ENCODE measurements at places on chromosomes 12 and 14.

GRCh38 chr12:122197612-122197966, 5.9 kb upstream of the B3GNT4 start:
- ATAC-seq = no peak

- ATAC-seq = peak; percentile 97
These were observed 291.8 kb downstream of the TMEM121 start for GRCh38 chr14:105817971-105818711.

DNA sequence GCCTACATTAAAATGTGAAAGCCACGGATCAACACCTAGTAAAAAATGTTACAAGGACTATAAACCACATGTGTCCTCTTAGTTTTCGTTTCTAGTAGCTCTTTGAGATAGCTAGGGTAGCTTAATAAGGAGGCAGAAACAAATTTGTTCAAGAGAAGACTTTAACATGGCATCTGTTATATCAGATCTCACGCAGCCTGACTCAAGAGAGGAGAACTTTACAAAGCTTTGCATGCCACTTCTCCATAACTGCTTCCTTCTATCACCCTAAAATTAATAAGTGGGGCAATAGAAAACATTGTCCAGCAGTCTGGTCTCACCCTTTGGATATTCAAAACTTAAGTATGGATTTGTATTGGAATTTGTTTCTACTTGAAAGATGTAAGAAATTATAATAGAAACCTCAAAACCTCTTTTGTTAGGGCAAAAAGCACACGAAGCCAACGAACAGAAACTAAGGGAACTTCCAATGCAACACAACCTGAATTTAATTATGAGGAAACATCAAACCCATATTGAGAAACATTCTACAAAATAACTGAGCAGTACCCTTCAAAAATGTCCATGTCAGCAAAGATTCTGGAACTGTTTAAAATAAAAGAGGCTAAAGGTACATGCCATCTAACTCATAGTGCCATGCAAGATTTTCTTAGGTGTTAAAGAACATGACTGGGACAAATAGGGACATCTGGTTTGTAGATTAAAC, 194.8 kb downstream of the LRIG3 start:
- ATAC-seq = no peak

DNA sequence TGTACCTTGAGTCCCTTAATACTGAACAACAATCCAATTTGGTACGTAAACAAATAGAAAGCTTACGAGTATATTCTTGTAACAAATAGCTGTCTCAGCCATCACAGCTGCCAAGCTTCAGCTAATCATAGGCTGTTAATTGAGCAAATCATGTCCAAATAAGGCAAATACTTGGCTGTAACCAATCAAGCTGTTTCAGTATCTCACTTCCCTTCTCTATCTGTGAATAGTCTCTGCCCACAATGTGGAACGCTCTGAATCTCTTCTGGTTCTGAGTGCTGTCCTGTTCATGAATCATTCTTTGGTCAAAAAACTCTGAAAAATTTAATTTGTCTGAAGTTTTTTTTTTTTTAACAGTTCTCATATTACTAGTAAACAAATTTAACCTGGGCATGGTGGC, 5.8 kb upstream of the NEMF start:
- ATAC-seq = no peak

DNA sequence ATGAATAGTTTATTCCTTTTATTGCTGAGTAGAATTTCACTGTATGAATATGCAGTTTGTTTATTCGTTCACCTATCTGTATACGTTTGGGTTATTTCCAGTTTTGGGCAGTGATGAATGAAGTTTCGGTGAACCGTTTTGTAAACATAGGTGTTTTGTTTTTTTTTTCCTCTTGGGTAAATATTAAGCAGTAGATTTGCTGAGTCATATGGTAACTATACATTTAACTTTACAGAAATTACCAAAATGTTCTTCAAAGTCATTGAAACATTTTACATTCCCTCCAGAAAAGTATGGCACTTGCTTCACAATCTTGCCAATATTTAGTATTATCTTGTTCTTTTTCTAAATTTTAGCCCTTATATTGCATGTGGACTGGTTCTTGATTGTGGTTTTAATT, 3.8 kb upstream of the ABCC9 start:
- no peak for ATAC-seq

- no peak for ATAC-seq
These were observed 1.3 kb downstream of the DDX51 start for GRCh38 chr12:132142679-132143335.

DNA sequence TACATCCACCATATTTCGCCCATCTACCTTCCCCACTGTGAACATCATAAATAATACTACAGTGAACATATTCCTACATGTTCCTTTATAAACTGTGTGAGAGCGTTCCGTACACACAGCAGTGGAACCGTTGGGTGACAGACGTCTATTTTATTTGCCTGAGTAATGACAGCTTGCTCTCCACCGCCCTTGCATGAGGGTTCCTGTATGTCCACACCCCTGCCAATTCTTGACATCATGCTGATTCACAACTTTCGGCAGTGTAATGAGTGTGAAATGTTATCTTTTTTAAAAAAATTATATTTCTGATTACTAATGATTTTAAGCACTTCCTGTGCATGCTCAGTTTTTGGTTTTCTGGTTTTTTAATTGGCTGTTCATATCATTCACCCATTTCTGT, 4.3 kb upstream of the RAD52 start:
- no peak for ATAC-seq

GRCh38 chr12:133129368-133130037, 571 bp downstream of the ZNF891 start:
- ATAC-seq = no peak

- no peak for ATAC-seq
These were observed 114.8 kb downstream of the SMOC1 start for GRCh38 chr14:69994002-69994401.

DNA sequence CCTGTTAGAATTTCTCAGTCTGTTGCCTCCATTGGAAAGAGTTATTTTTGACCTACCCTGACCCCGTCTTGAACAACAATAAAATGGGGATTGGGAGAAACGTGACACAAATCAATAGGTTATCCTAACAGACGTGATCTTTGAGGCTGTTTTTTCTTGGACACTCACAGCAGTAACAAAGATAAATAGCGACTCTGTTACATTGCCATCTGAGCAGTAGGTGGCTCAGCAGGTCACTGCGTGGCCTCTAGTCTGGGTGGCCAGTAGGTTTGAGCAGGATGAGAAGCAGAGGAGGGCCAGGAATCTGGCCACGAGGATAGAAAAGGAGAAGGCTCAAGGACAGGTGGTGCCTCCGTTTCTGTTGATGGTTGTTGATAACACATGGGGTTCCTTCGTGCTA, 101.4 kb downstream of the GPATCH2L start:
- no peak for ATAC-seq

DNA sequence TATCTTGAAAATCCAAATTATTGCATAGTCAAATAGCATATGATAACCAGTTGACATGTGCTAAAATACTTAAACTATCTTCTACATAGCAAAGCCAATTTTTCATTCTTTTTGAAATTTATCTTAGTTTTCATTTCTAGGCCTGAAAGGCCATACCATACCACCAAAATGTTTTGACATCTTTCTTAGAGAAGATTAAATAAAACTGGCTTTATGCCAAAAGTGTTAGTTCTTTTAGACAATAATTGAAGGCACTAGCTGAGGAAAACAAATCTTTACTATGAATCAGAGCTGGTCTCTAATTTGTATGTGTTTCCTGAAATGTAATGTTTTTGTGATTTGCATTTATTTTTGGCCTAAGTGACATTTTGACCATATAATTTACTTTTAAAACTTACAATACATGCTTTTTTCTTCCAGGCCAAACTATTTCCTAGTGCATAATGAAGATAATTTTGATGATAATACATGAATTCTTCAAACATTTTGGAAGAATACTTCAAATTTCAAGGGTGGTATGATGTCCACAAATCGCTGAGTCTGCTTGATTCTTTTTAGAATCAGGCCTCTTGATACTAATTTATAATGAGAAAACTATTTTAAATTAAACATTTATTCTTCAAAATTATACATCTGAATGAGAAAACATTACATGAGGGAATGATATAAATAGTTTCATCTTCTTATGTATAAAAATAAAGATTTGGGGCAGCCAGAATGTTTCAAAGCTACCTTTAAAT, 6.5 kb upstream of the KCNMB4 start:
- no peak for ATAC-seq

DNA sequence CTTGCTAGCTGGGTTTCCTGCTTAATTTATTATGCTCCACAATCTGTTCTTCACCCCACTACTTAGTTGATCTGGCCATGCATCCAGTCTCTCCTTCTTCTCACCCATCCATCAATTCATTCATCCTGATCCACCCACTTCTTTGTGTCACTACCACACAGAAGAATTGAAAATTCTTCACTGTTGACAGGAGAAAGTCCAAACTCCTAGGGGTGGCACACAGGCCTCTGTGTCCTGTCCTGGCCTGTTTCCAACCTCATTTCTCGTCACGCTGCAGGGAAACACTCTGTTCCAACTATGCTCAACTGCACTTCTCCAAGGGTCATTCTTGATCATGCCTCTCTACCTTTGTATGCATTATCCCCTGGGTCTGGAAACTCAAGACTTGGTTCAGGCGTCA, 10.6 kb upstream of the KRT83 start:
- ATAC-seq = no peak

DNA sequence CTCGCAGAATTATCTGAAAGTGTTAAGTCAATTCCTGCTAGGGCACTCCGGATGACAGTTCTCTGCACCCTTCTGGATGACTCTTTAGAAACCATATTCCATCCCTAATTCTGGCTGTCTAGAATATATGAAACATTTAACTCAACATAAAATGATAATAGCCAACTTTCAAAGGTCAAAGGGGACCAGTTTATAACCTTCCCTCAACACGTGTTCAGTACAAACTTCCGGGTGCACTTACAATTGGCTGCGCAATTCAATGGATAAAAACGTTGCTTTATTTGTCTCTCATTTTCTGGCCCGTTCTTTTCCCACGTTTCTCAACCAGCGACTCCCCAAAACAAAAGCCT, 1.3 kb downstream of the SBNO1 start:
- ATAC-seq = no peak

- ATAC-seq = no peak
These were observed 32.8 kb downstream of the CPNE8 start for GRCh38 chr12:38872561-38872960.

DNA sequence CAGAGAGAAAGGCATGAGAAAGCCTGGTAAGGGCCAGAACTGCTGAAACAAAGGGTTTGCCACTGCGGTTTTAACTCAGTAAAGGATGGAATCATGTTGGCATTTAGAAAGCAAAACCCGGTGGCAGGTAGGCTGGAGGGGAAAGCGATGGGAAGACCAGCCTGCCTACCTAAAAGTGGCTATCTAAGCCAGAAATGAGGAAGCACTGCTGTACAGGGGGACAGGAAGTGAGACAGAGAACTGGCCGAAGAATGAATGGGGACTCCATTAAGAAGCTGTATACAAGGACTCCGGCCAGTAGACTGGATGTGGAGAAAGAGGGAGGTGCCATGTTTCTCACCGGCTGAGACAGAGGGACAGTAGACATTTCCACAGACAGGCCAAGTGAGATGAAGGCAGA, 48.2 kb downstream of the PPM1H start:
- no peak for ATAC-seq

GRCh38 chr12:3341594-3341993, 149.4 kb upstream of the PRMT8 start:
- no peak for ATAC-seq

- no peak for ATAC-seq
These were observed 81.9 kb upstream of the MAX start for GRCh38 chr14:65184032-65184764.

GRCh38 chr14:31410048-31410650, 10.2 kb downstream of the HEATR5A start:
- no peak for ATAC-seq

- no peak for ATAC-seq
These were observed 14.5 kb downstream of the RNASE3 start for GRCh38 chr14:20905676-20906075.

- peak; percentile 77 for ATAC-seq
These were observed 31.7 kb downstream of the RASAL1 start for GRCh38 chr12:113103756-113104450.

DNA sequence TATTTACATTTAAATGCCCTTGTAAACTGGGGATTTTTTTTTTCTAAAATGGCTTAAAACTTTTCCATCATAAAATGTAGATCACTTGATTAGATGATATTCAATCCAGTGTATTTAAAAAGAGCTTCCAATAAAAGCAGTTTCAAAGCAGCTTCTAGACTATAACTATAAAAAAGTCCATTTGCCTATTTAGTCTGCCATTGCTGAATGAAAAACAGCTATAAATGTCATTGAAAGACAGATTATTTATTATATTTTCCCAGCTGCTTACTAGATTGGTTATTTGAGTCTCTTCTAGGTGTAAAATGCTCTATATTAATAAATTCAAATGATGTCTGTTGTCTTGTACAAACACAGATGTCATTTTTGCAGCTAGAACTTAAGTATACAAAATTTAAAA, 414.8 kb downstream of the RMST start:
- ATAC-seq = no peak

- ATAC-seq = peak; percentile 56
These were observed 98.7 kb downstream of the EML1 start for GRCh38 chr14:99891900-99892299.

- ATAC-seq = no peak
These were observed 323.3 kb downstream of the CCER1 start for GRCh38 chr12:90631591-90632212.

DNA sequence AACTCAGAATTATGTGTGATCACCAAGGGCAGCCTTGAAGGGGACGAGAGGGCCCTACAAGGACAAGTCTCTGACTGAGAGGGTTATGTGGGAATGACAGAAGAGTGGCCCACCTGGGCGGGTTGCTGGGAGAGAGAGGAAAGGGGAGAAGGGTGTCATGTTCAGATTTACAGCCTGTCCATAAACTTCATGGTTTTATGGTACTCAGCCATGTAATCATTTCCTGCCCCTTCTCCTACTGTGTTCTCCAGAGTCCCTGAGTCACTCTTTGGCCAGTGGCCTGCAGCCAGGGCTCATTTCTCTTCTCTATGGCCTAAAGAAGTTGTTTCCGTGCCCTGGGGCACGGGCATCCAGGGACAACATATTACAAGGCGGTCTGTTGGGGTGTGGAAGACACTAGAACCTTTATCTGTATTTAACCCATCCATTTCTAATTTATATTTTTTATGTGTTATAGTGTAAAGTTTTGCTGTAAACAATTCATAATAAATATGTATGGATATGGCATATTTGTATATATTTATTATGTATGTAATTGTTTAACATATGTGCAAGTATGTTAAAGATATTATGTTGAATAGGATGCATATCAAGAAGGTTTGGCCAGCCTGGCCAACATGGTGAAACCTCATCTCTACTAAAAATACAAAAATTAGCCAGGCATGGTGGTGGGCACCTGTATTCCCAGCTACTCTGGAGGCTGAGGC, 26.9 kb downstream of the DDX47 start:
- ATAC-seq = no peak

GRCh38 chr12:90253674-90254181, 545.1 kb upstream of the ATP2B1 start:
- peak; percentile 99 for ATAC-seq

- no peak for ATAC-seq
These were observed 38.3 kb downstream of the MEG3 start for GRCh38 chr14:100864206-100864605.

Data from stimulated activated memory B cell treated with anti-CD40 and anti-IgM and Interleukin-4, amounts not matched to agents 10 μg/mL and 1 μg/mL and 100 μg/mL, for 72 hours (primary cell).